ENCODE measurements at places on chromosomes 6 and 20.

- DNase-seq, result no peak
Observed at GRCh38 chr6:10343320-10343719, 71.6 kb downstream of the TFAP2A start.

DNA sequence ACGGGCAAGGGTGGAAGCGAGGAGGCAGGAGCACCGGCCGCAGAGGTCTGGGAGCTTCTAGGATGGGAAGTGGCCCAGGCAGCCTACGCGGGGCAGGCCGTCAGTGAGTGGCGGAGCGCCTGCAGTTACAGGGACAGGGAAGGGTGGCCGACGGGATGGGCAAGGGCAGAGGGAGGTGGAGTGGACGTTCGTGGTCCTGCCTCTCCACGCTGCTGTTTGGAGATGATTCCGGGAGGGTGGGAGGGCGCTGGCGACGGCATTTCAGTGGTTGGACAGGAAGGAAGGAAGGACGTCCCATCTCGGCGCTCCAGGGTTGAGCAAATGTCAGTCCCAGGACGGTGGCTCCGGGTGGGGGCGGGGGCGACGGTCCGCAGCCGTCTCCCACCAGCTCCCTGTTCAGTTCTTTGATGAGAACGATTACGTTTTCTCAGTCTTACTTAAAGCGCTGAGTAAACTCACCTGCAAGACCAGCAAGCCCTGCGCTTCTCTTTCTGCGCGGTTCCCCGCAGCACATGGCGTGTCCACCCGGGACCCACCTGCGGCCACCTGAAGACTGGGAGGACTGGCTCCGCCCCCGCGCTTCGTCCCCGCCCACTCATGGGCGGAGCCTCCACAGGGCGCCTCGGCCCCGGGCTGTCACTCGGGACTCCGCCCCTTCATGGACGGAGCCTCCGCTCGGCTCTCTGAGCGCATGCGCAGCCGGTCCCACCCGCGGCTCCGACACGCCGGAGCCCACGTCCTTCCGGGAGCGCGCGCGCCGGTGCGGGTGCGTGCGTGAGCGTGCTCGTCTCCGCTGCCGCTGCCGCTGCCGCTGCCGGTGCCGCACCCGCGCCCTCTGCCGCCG, at the start of gene DNAJC5:
TSS of gene DNAJC5 (plus strand) at position 769 of the 844 bp plus-strand sequence. CDS start 33,220 bp downstream, outside the sequence.
- DNase-seq, result peak; percentile 93

- DNase-seq, result no peak
Observed at GRCh38 chr20:43549416-43550065, 9.3 kb upstream of the SGK2 start.

DNA sequence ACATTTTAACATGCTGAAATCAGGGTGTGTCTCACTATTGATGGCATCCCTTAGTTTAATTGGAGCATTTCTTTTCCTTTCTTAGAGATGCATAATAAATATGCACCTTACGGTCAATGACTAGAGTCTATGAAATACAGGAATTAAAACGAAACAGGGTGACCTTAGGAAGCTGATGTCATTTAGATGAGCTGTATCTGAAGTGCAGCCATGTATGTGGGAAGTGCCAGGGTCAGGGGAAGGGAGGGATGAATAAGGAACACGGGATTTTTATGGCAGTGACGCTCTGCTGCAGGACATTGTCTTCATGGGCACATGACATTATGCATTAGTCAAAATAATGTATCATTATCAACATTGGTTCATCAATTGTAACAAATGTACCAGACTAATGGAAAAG, 84.0 kb downstream of the AGPAT4 start:
- no peak for DNase-seq

DNA sequence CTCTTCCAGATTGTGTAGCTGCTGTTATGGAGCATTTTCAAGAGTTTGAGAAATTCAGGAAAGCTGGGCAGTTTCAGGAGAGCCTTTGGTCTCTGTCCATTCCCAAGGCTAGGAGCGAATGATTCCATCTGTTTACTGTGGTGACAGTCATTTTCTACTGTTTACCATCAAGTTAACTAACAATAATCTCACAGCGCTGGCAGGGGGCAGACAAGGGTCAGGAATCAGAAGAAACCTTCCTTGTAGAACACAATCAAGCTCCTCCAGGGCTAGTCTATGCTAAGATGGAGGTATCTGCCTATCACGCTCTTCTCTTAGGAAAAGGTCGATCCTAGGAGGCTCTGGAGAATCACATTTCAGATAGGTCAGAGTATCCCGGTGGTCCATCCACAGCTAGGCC, 293.9 kb downstream of the KIF16B start:
- peak; percentile 5 for DNase-seq

- DNase-seq, result no peak
Observed at GRCh38 chr6:52516269-52516668, 60.6 kb downstream of the TRAM2 start.

GRCh38 chr6:53327017-53327395, 21.7 kb downstream of the ELOVL5 start:
- no peak for DNase-seq

- no peak for DNase-seq
Observed at GRCh38 chr6:15914553-15914952, 214.3 kb upstream of the MYLIP start.

DNA sequence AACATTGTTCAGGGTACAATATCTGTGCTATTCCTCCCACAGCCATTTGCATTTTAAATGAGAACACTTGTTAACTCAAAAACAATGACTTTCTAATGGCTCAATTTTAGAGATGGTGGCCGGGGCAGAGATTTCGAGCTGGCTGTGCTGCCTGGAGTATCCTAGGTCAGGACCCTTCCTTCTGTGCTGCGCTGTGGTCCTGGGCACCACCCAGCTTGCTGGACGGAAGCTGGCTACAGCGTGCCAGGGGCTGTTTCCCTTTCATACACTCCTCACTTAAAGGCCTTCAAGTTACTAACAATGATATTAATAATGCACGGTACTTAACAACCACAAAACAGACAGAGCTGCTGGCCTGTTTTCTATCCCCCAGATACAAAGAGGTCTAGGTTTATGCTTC, 194.4 kb upstream of the CST7 start:
- no peak for DNase-seq

DNA sequence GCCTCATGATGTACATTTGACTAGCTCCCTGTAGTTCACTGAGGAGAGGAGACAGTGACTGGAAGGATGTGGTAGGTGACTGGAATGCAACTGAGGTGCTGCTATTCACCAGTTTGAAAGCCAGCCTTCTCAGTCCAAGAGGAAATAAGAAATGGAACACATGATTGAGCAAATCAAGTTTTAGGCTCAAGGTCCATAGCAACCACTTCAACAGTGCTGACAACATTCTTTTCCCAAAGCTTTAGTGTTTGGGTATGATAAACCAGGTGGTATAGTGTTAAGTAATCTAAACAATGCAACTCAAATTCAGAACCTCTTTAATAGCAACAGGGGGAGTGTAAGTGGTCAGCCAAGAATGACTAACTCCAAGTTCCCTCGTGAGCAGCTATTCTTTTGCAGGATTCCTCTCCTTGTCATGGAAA, 9.2 kb downstream of the ZHX3 start:
- DNase-seq, result peak; percentile 79

DNA sequence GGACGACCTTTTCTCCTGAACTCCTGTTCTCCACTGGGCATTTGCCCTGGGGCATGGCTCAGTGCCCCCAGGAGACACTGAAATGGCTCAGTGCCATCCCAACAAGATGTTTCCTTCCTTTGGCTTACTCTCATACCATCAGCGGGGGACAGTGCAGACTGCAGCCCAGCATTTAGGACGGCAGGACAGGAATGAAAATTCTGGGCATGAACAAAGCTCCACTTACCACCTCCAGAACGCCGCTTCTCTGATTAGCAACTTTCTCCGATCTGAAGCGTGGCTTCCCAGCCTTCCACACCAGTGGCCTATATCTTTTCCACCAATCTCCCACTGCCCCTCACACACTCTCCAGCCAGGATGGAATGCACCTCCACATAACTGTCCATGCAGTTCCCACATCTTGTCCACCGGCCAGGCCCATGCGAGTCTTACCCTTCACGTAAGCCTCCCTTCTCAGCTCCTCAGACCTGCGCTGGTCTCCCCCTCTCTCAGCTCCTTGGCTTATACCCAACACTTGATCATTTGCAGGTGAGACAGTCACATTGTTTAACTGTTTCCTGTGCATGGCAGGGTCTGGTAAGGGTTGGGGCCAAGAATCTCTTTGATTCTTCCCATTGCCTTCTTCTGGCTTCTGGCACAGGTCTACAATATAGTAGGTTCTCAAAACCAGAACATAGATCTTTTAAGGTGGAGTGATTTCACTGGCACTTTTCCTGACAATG, 114.5 kb downstream of the FYN start:
- DNase-seq, result no peak

DNA sequence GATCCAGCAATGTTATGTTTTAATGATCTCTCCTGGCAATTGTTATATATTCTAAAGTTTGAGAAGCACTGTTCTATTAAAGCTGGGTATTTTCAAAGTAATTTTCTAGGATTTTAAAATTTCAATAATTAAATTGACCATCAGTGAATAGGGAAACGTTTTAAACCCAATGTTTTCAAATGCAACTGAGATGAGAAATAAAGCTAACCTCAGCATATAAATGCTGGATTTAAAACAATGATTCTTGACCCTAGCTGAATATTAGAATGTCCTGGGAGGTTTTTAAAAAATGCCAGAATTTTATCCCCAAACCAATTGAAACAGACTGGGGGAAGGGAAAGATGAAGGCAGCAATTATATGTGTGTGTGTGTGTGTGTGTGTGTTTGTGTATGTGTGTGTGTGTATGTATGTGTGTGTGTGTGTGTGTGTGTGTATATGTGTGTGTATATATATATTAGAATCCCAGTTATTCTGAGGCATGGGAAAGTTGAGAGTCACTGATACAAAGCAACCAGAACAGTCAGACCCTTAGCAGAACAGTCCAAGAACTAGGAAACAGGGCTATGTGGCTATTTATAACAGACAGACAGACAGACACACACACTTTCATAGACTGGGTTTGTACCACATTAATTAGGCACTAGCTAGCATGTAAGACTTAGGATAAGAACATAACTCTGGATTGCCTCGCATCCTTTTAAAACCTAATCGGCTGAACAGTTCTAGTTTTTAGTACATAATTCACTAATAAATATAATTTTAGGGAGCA, 107.8 kb downstream of the MAN1A1 start:
- DNase-seq, result no peak

DNA sequence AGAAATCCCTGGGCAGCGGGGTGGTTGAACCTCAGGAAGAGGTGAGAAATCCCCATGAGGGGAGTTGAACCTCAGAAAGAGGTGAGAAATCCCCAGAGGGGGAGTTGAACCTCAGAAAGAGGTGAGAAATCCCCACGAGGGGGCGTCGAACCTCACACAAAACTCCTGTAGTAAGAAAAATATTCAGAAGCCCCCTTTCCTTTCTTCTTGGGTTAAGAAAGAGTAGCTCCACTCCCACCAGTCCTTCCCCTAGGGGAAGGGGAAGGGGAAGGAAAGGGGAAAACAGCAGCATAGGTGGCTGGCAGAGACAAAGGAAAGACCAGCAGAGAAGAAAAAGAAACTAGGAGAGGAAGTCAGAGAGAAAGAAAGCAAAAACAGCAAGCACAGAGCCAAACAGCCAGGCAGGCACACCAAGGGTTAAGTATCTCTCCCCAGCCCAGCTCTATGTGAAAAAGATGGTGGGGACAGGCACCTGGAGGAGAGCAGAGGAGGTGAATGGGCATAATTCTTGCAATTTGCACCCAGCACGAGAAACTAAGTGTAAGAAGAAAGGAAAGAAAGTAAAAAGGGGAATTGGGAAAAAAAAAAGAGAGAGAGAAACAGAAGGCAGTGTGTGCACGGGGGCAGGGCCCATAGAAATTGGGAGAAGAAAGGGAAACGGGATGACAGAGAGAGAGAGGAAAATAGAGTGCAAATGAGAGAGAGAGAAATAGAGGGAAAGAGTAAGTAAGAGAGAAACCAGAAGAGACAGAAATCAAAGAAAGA, 88.2 kb downstream of the PLG start:
- DNase-seq, result no peak

DNA sequence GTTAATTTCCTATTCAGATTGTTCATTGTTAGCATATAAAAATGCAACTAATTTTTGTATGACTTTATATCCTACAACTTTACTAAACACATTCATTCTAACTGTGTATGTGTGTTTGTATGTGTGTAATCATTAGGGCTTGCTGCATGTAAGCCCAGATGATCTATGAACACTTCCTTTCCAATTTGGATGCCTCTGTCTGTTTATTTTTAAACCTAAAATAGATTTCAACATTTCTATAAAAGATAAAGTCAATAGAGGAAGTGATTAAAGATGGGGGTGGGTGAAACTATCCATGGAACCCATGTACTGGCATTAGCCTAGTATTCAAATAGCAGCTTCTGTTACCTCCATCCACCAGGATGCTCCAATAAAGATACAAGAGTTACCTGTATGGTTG, 15.7 kb upstream of the AKAP12 start:
- peak; percentile 15 for DNase-seq

- DNase-seq, result no peak
Observed at GRCh38 chr20:33076662-33077372, 2.6 kb upstream of the BPIFB4 start.
